ENCODE measurements at places on chromosomes 4 and X.

DNA sequence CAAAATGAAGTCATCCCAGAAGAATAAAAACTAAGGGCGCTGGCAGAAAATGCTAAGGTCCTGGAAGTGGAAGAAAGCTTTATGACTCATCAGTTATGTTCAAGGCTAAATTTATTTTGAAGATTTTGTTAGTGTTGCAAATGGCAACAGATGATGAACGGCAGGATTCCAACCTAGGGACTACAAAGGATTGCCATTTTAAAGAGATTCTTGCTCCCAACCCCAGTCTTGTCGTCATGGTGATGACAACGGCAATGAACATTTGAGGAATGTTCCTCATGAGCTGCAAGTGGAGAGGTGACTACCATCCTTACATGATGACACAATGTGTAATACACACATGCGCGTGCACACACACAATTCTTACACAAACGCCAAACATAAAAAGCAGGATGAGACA, 54.4 kb upstream of the FTHL17 start:
- no peak for DNase-seq

GRCh38 chr4:139301821-139302611, at the start of gene NDUFC1:
Gene NDUFC1, minus strand, starts transcription at chr4:139302477. Its CDS starts 6,679 bp downstream, at chr4:139295798.
- peak; percentile 65 for DNase-seq

- DNase-seq = no peak
Observed at GRCh38 chrX:120304256-120304655, 7.0 kb downstream of the TMEM255A start.

DNA sequence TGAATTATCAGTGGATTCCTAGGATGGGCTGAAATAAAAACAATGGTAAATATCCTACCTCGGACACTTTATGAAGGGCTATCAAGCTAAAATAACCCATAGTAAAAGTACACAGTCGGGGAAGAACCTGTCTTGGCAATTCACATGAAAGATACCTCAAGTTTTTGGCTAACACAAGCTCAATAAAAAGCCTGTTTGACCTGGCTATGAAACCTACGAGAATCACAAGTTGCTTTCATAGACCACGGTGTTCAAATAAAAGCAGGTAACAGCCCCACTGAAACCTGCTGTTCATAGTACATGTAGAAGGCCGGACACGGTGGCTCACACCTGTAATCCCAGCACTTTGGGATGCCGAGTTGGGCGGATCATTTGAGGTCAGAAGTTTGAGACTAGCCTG, 12.3 kb downstream of the RLIM start:
- DNase-seq = no peak

Data from hematopoietic multipotent progenitor cell treated with erythropoietin and hydrocortisone succinate and interleukin-3 and kit ligand, for 8 days (in vitro differentiated cells).